ENCODE measurements at places on chromosomes 1 and 21. TPM values are rescaled to one million over a fixed set of nuclear protein-coding genes. Genes with fewer than 3 reads are reported as not detected.

TLCD4 gene
- total RNA-seq: not detected

NBPF20 gene
- total RNA-seq: 1.4 TPM

PRDM15 gene
- total RNA-seq: 4.2 TPM

TRAF3IP3 gene
- not detected for total RNA-seq

KCNE2 gene
- total RNA-seq: not detected

SIM2 gene
- total RNA-seq: not detected

CACHD1 gene
- 5.6 TPM for total RNA-seq

IFNLR1 gene
- not detected for total RNA-seq

SYT6 gene
- total RNA-seq: not detected

OR2T2 gene
- total RNA-seq: not detected

DCST2 gene
- total RNA-seq: not detected

SH2D5 gene
- total RNA-seq: 1.4 TPM

TRIM45 gene
- 0.76 TPM for total RNA-seq

S100A7 gene
- total RNA-seq: not detected

CRYAA gene
- total RNA-seq: not detected

CNKSR1 gene
- total RNA-seq: not detected

HSD17B7 gene
- 7.7 TPM for total RNA-seq

ABCG1 gene
- total RNA-seq: not detected

GBP7 gene
- not detected for total RNA-seq

XCL2 gene
- not detected for total RNA-seq

LCE6A gene
- total RNA-seq: not detected

BMP8B gene
- total RNA-seq: not detected

VHLL gene
- total RNA-seq: not detected

TAS1R1 gene
- not detected for total RNA-seq

GPR25 gene
- total RNA-seq: not detected

MYBPH gene
- 1.4 TPM for total RNA-seq

LPAR3 gene
- 0.32 TPM for total RNA-seq

PADI3 gene
- not detected for total RNA-seq

FAM72C gene
- not detected for total RNA-seq

Measured in GM23248 (cell line).